Lower lobe of right lung (tissue), 2 donors: ENCODE measurements at places on chromosomes 2 and 18. TPM values are rescaled to one million over a fixed set of nuclear protein-coding genes. Genes with fewer than 3 reads are reported as not detected.
A peak's percentile ranks its signal among the peaks of the same experiment; 100 is the strongest.

The POMC gene
- 3.9 TPM for total RNA-seq

The FAM237A gene
- total RNA-seq = not detected

The CKAP2L gene
- total RNA-seq = 1.3 TPM

The PAIP2B gene
- total RNA-seq = 7.7 TPM

The REG1B gene
- not detected for total RNA-seq

GRCh38 chr2:75053484-75054112 is 95.2 kb downstream of the POLE4 start:
- no peak for DNase-seq

DNA sequence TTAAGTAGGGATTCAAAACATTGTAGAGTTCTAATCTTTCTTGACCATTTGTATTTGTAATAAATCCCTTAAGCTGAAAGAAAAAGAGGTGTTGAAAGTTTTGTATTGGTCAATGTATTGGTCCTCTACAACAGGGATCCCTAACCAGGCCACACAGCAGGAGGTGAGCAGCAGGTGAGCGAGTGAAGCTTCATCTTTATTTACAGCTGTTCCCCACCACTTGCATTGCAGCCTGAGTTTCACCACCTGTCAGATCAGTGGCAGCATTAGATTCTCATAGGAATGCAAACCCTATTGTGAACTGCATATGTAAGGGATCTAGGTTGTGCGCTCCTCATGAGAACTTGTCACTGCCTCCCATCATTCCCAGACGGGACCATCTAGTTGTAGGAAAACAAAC is 715.7 kb upstream of the NXPH2 start:
- no peak for DNase-seq

DNA sequence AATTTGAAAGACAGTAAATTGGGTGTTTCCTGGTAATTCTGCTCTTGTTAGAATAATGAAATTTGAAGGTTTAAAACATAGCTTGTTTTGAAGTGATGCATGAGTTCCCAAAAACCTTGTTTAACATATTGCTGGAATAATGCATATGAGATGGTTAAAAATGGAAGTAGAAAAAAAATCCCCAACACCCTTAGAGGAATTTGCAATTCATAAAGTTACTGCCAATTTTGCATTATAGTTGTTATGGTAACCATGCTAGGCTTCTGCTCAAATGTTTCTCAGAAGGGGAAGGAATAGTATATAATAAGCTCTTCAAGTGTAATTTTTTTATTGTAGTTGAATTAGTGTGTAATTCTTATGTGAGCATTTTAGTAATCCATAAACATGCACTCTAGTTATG is 49.1 kb downstream of the FASTKD2 start:
- DNase-seq = no peak

GRCh38 chr2:147760984-147761383 is 83.8 kb upstream of the ACVR2A start:
- DNase-seq = no peak

GRCh38 chr2:46171996-46172546 is 125.1 kb upstream of the EPAS1 start:
- no peak for DNase-seq

GRCh38 chr2:133658020-133658903 is 90.0 kb upstream of the NCKAP5 start:
- DNase-seq = no peak

DNA sequence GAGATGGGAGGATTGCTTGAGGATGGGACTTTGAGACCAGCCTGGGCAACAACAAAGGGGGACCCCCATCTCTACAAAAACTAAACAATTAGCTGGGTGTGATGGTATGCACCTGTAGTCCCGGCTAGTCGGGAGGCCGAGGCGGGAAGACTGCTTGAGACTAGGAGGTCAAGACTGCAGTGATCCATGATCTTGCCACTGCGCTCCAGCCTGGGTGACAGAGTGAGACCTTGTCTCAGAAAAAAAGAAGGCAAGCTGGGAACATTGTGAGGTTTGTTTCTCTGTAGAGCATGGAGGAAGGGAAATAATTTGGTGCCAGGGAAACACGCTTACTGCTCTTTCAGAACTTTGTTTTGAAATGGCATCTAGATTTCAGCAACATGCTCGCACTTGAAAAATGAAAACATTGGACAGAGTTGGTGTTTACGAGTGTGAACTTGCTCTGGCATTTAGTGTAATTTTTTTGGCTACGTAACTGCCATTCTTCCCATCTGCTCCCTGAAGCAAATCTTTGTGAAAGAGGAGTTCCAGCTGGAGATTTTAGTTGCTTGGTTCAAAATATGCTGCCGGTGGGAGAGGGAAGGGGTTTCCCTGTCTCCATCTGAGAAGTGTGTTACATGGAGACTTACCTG is 125.6 kb upstream of the DLX2 start:
- no peak for DNase-seq

DNA sequence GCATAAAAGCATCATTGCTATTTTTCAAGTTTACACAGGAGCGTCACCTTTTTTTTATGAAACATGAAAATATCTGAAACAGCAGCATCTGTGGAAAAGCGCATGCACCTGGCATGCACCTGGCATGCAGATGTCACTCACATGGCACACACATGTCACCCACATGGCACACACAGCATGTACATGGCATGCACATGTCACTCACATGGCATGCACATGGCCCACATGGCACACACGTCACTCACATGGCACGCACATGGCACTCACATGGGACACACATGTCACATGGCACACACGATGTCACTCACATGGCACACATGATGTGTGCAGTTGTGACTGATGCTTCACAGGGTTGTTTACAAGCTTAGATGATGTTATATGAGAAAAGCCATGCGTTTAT is 188.0 kb downstream of the ZNF407 start:
- no peak for DNase-seq

DNA sequence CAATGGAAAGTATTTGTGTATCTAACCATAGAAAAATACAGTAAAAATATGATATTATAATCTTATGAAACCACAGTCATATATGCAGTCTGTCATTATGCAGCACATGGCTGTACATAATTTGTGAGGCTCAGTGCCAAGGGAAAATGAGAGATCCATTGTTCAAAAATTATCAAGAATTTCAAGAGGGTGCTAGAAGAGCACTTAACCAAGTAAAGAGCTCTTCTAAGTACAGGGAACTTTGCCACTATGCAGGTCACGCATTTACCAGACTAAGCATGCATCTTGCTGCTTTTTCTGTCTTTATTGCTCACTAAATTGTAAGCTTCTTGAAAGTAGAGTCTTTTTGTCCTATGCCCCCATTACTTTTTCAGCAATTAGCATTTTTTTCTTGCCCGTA is 438.0 kb downstream of the LRP1B start:
- DNase-seq = no peak

DNA sequence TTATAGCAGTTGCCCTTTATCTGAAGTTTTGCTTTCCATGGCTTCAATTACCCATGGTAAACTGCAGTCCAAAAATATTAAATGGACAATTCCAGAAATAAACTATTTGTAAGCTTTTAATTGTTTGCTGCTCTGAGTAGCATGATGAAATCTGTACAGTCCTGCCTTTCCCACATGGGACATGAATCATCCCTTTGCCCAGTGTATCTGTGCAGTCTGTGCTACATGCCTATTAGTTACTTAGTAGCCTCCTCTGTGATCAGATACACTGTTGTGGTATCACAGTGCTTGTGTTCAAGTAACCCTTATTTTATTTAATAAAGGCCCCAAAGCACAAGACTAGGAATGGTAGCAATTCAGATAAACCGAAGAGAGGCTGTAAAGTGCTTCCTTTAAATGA is 810.6 kb upstream of the PIK3C3 start:
- no peak for DNase-seq

GRCh38 chr2:239912171-239912937 is 112.8 kb downstream of the NDUFA10 start:
- DNase-seq = no peak

GRCh38 chr2:68237976-68238580 is 14.3 kb downstream of the PPP3R1 start:
- no peak for DNase-seq

DNA sequence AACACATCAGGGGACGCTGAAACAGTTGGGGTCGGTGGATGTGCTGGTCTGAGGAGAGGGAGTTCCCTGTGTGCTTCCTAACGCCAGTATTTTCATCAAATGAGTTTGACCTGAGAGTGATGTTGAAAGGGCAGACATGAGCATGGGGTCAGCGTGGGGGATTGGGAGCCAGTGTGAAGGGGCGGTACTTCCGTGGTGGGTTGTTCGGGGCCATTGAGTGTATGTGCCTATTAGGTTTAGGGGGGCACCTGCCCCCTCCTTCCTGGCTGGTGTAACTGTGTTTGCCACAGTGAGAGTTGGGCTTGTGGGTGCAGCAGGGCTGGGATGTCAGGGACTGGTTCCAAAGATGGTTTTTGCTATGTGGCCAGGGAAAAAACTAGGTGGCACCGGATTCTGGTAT is 24.4 kb downstream of the SPEG start:
- no peak for DNase-seq

DNA sequence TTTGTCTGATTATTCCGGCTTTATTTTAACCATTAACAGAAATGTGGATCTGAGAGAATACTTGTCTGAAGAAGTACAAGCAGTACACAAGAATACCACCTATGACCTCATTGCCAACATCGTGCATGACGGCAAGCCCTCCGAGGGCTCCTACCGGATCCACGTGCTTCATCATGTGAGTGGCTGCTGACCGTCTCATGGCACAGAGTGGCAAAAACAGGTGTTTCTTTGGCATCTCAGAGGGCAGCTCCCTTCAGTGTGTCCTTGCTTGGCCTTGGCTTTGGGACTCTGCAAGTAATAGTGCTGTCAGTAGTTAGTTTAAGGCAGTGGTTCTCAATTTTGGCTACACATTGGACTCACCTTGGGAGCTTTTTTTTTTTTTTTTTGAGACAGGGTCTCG is 23.1 kb downstream of the SFTPB start:
- no peak for DNase-seq

DNA sequence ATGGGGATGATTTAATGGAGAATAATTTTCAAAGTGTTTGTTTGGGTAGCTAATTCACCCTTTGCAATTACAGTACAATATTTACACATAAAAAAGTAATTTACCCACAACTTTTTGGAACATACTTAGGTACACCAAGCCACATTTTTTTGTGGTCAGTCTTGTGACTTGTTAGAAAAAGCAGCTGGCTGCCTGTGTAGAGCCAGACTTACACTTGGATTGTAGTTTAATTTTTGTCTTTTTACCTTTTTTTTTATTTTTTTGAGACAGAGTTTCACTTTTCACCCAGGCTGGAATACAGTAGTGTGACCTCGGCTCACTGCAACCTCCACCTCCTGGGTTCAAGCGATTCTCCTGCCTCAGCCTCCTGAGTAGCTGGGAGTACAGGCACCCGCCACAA is 45.4 kb downstream of the RALBP1 start:
- DNase-seq = no peak

DNA sequence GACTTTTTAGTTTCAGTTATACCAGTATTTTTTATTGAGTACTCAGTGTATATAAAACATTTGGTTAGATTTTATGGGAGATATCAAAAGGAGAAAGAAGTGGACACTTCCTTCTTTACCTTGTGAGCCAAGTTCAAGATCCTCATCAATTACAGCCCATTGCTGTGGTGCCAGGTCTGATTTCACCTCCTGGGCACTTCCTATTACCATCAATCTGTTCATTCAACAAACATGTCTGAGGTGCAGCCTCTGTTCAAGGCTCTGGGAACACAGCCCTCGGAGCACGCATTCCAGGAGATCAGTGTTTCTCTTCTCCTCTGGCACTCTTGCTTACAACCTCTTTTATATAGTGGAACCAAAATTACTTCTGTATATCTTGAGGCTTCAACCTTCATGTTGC is 171.4 kb upstream of the ALPP start:
- DNase-seq = no peak

DNA sequence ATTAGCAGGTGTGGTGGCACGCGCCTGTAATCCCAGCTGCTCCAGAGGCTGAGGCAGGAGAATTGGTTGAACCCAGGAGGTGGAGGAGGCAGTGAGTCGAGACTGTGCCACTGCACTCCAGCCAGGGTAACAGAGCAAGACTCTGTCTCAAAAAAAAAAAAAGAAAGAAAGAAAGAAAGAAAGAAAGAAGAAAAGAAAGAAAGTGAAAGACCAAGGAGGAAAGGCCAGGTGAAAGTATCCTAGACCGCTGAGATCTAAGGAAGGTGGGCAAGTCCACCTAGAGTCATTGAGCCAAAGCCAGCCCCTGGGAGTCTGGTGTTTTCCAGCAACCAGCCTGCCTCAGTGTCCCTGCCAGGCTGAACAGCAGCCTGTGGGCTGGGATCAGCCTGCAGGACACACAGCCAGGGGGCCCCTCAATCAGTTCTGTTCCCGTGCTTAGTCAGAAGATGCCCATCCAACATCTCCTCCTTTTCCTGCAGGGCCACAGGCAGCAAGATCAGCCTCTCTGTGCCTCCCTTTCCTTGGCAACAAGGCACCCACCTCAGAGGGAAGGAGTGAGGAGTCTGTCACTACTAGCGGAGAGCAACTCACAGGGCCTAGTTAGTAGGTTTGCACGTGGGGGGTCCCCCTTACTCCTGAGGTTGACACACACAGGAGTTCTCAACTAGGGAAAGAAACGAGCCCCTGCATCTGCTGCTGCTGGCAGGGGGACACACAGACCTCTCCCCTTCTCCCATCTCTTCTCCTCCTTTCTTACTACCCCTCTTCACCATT is 64.1 kb downstream of the SMAD7 start:
- no peak for DNase-seq

DNA sequence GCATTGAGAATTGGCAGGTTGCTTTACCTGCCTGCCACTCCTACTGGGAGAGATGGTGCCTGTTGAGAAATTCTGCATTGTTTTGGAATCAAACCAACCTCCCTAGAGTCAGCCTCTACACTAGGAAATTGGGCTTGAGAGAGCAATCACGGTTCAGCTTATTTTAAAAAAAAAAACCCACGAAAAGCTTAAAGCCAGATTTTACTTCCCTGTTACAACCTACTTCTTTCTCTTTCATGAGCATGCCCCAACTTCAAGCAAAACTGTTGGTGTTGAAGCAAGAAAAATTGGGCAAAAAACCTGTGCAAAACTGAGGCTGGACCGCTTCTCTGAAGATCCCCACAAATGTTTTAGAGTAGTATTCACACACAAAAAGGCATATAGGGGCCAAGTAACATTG is 134.6 kb upstream of the ZEB2 start:
- DNase-seq = no peak

DNA sequence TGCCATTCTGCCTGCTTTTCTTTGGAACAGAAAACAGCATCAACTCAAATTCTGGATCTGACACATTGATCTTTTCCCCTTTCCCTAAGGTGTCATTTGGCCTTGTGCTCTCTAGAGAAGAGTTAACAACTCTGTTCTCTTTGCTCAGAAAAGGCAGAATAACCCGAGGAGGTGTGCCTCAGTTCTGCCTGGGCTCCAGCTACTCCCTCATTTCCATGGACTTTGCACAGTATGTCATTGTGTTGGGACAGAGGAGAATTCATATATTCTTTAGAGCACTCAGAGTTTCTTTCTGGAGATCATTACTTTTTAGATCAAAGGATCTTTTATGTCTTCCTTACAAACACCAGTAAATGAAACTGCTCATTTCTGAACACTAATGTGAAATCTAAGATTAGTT is 249.1 kb downstream of the PHLPP1 start:
- no peak for DNase-seq

GRCh38 chr2:20596973-20597859 is 53.7 kb downstream of the HS1BP3 start:
- peak; percentile 67 for DNase-seq
